RPMI8226 (cell line): ENCODE measurements at places on chromosomes 1 and 21.

DNA sequence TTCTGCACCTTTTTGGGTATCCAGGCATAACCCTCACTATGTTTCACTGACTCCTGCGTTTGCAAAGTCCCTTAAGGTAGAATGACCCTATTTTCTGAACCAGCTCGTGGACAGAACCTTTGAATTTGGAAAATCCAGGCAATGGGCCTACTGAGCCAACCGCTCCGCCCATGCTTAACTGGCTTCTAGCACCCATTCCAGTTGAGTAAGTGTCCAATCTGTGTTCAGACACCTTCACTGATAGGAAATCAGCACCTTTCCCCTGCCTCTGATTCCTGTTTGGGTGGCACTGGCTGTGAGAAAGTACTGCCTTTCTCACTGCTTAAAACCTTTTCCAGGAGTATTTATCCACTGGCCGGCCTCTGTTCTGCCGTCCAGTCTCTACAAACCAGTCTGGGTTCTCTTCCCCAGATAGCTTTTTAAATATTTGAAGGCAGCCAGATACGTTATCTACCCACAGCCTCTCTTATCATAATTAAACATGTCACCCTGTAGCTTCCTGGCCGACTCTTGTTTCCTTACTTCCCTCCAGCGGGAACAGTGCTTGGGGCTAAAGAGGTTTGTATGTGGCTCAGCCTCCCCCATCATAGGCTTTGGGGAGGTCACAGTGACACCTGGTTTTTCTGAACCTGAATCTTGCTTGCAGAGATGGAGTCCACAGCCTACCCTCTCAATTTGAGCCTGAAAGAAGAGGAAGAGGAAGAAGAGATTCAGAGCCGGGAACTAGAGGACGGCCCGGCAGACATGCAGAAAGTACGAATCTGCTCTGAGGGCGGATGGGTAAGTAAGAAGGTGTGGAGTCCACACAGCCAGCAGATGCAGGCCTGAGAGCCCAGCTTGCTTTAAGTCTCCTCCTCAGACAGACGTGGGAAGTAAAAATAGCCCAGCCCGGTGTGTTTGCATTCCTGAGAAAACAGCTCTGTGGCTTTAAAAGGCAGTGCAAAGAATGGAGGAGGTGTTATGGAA lies 1.3 kb downstream of the POGK start:
- DNase-seq = no peak

DNA sequence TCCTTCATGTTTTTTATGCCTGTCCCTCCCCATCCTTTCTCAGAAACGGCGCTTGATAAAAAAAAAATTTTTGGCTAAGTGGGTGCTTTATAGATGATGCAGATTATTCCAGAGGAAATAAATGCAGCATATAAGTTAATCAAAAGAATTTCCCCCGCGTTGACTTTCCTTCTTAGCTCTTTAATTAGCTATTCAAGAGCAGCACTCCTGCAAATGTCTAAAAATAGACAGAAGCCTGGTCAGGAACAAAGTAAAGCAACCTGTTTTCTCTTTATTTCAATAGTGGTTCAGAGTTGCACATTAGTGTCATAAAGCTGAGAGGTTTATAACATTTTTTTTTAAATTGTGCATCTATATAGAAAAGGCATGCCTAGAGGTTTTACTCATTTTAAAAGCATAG lies 439.5 kb upstream of the LRRC7 start:
- no peak for DNase-seq

DNA sequence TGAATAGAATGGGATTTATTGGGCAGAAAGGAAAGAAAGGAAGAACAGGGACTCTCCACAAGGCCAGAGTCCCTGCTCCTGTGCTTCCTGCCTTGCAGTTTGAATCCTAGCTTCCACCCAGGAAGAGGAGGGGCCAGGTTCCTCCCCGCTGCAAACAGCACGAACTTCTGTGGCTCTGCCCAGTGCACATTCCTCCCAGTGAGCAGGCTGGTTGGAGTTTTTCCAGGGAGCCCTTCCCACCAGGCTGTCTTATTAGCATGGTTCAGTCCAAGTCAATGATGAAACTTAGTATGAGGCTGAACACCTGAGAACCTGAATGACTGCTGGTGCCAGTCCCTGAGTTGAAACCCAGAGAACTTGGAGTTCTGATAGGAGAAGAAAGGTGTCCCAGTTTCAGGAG lies 247.2 kb downstream of the DUSP10 start:
- no peak for DNase-seq

DNA sequence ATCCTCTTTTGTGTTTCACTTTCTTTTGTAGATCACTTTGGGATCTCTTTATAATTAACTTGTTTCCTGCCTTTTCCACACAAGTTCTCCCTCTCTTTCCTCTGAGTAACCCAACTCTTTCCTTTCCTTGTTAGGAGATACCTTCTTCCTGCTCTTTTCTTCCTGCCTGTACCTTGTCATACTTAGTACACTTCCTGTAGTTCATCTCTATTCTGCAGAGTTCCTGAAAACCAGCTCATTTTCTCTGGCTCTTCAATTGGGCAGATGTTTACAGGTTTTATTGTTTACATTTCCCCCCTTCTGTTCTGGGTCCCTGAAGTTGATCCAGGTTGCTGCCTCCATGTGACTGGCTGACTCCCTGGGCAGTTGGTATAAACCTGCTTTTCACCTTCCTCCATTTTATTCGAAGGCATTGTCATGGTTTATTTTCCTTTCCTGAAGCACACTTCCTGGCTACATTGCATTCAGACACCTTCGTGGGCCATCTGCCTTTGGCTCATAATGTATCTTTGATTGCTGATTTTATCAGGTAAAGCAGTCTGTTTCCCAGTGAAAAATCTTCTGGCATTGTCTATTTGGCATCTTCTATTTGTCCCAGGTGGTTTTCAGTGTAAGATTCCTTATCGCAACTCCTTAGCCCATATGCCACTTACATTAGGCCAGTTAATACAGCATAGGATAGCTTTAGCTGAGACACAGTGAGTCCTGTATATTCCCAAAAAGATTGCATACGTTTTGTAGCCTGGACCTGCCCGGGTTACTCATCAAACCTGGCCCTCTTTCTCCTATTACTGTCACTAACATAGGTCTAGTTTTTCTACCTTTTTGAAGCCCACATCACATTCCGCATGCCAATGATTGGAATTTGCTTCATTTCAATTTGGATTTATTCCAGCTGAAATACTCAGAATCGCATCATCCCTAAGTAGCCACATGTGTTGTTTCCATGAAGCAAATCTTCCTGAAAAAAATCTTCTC lies 15.4 kb downstream of the CTH start:
- no peak for DNase-seq

- peak; percentile 61 for DNase-seq
Observed at GRCh38 chr1:8217011-8217711, 100.8 kb upstream of the SLC45A1 start.

- no peak for DNase-seq
Observed at GRCh38 chr1:230570724-230571360, 71.4 kb upstream of the COG2 start.

- DNase-seq = no peak
Observed at GRCh38 chr21:34154878-34155277, 81.5 kb downstream of the MRPS6 start.
